Activated CD4-positive, CD25-positive, alpha-beta regulatory T cell (primary cell): ENCODE measurements at places on chromosomes 5 and 9.

DNA sequence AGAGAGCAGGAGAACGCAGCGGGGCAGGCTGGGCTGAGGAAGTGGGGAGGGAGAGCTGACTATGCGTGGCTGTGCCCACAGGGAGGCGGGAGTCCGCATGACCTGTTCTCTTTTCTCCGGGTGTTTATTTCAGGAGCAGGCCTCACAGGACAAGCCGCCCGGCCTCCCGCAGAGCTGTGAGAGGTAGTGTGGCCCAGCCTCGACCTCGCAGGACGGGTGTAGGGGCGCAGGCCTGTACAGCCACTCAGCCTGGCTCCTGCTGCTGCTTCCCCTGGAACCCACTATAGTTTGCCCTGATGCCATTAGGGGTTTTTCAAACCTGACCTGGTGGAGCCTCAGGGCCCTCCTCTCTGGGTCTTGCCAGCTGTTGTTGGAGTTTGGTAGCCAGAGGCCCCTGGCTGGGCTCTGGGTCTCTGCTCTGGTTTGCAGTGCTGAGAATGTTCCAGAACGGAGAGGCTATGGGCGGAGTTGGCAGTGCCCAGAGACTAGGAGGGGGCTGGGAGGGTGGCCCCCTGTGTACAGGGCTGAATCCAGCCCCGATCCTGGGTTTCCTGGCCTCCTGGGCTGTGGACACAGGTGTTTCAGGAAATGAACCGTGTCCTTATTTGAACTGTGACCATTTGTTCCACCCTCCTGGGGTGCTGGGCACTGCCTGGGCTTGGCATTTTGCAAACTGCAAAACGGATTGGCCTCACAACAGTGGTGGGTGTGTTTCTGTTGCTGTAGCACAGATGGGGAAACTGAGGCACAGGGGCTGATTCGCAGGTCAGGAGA is 78.8 kb downstream of the WNK2 start:
- DNase-seq, result no peak

- DNase-seq, result no peak
Observed at GRCh38 chr5:59617186-59617771, 276.2 kb downstream of the PDE4D start.

GRCh38 chr5:161966564-161966963 is 101.0 kb upstream of the GABRG2 start:
- no peak for DNase-seq

DNA sequence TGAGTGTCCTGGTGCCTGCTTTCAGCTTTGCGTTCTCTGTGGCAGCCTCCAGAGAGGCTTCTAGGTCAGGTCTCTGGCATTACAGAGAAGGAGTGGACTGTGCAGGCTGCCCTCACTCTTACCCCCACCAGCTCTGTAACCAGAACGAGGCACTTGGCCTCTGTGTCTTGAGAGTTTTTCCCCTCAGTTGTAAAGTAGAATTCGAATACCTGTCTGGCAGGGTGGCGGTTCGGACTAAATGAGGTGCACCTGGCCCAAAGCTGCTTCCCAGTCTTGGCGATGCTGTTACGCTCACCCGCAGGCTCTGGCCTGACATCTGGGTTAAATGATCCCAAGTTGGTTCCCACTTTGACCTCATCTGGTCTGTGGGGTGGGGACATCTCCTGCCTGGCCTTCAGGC is 40.1 kb downstream of the FAM78A start:
- DNase-seq, result no peak

DNA sequence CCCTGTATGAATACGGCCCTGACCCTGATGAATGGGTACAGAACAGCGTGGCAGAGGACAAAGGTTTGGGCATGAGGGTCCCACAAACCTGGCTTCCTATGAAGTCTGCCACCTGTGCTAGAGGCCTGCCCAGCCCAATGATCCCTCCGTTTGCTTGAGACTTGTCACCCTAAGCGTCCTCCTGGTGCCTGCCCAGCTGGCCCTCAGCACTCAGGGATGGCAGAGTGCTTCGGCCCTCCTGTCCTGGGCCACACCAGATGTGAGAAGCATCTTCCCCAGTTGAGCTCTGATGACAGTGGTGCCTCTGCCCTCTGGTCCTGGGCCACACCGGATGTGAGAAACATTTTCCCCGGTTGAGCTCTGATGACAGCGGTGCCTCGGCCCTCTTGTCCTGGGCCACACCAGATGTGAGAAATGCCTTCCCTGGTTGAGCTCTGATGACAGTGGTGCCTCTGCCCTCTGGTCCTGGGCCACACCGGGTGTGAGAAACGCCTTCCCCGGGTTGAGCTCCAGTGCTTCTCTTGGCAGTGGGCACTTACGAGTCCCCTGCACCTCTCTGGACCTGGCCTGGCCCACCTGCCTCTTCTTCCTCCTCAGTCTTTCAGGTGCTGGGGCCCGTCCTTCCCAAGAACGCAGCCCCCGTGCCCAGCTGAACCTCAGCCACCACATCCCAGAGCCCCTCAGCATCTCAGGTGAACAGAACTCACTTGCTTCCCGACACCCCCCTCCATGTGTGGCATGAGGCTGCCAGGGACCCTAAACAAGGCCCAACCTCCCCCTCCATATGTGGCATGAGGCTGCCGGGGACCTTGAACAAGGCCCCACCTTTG is 253.1 kb upstream of the IRX1 start:
- no peak for DNase-seq

DNA sequence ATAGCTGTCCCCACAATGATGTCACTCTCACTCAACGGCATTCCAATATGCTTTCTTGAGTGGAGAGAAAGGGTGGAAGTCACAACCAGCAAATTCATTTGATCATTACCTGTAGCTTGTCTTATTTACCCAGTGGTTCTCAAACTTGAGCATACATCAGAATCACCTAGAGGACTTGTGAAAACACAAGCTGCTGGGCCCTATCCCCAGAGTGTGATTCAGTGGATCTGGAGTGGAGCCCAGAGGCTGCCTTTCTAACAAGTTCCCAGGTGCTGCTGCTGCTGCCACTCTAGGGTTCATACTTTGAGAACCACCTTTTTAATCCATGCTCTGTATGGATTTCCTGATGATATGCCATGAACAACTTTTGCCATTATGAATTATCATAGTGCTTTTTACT is 94.7 kb downstream of the KLHL3 start:
- no peak for DNase-seq

DNA sequence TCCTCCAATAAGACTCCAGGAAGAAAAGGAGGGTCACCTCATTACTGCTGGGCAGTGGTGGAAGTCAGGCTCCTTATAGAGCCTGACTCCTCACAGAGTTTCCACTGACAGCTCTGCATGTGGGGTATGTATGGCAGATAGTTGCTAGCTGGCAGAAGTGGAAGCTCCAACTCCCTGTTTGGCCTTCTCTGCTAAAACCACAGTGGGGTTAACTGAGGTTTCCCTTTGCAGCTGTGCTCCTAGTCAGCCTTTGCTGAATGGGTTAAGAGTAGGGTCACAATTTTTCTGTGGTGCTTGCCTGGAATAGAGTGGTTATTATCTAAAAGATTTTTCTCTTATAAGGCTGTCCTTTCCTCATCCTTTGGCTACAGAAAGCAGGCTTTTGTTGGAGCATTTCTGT is 327.5 kb downstream of the FBXL17 start:
- DNase-seq, result no peak

DNA sequence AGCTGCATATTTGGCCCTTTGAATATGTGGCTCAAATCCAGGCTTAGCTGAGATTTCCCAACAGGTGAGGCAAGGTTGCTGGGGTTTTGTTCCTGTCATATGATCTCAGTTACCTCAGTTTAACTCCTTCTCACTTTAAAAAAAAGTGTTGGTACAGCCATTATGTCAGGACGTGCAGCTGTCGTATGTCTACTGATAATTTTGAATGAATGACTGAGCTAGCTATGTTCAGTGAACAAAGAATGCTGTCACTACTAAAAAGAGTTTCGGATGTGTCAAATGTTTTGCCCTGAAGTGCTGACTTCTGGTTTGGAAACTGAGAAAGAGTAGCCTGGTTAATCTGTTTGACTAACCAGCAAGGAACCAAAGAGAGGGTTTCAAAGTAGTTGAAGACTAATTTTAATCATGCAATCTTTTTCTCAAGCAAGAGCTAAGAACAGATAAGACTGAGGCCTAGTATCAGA is 106.3 kb upstream of the NR3C1 start:
- DNase-seq, result no peak
